PC-3 (cell line): ENCODE measurements at places on chromosomes 6 and 20. TPM values are rescaled to one million over a fixed set of nuclear protein-coding genes. Genes with fewer than 3 reads are reported as not detected.

DNA sequence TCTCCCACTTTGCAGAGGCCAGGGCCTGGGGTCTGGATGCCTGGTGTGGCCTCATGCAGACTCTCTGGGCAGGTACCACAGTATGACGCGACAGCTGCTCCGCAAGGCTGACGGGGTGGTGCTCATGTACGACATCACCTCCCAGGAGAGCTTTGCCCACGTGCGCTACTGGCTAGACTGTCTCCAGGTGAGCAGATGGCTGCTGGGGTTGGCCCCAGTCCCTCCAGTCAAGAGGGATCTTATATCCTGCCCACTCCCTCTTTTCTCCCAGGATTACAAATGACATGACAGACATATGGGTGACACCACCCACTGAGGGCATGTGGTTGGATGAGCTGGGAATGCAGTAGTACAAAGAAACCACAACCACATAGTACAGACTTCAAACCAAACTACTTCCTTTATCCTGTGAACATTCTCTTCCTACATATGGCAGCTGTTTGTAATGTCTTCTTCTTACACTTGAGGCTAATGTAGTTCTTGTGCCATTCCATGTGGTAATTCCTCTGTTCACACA lies 29.9 kb downstream of the RAB44 start:
- no peak overlapping the region for H3K4me3 ChIP-seq
- no peaks in the 10 kb centered on the region for H3K4me1 ChIP-seq
- no peak overlapping the region for H3K27ac ChIP-seq
- DNase-seq = peak; percentile 11

The MATN4 gene
- 0.33 TPM in 1 of 2 replicates, not detected in the other for total RNA-seq

- H3K27me3 ChIP-seq = no peaks in the 10 kb centered on the region
- peak; percentile 78 for DNase-seq
- no peak overlapping the region for H3K27ac ChIP-seq
Measured at GRCh38 chr6:50905297-50905696, 86.6 kb downstream of the TFAP2B start.

- H3K27ac ChIP-seq = no peak overlapping the region
- no peaks in the 10 kb centered on the region for H3K27me3 ChIP-seq
- H3K4me1 ChIP-seq = peaks cover 10% of the 10 kb centered on the region
- DNase-seq = no peak
- H3K4me3 ChIP-seq = no peak overlapping the region
Measured at GRCh38 chr6:13360671-13361540, 32.6 kb upstream of the TBC1D7 start.

The GNMT gene
- 0.47 and 1.2 TPM in 2 replicates for total RNA-seq

DNA sequence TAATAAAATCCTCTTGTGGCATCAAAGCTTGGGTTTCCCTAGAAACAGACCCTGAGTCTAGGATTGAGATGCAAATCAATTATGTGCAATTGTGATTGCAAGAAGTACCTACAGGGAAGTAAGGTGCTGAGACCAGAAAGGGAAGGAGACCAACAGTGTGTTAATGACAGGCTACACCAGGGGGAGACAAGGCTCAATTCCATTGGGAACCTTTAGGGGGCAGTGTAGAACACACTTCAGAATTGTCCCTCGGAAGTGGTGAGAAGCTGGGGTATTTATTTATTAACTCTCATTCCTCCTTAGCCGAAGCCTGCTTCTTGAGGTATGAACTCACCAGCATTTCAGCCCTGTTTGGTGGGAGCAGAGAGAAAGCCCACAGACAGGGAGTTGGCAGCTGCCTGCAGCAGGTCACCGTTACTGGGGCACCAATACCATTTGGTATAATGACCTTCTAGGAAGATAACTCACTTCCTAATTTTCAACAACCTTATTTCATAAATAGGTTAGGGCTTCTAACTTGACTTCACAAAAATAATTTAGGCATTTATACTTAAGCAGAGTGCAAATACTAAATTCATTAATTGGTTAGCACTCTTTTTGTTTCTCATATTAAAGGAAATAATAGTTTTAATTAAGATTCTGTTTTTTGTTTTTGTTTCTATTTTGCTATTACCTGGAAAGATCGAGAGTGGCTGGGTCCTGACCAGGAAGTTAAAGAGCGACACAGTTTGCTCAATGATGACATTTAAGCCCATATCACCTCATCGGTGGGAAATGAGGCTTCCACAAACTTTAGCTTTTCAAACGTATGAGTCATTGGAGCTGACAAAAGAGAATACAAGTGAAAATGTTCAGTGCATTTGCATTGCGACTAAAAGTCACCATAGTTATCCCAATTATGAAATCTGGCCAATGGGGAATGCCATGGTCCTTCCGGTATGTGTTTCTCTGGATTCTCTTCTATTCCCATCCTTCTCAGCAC lies 94.8 kb downstream of the BTBD3 start:
- H3K4me1 ChIP-seq = no peaks in the 10 kb centered on the region; the same call in 1 of the 2 replicates
- no peak overlapping the region for H3K4me3 ChIP-seq
- no peaks in the 10 kb centered on the region for H3K36me3 ChIP-seq
- peak; percentile 89 for DNase-seq
- peaks cover 12% of the 10 kb centered on the region; the same call in 1 of the 2 replicates for H3K27me3 ChIP-seq

DNA sequence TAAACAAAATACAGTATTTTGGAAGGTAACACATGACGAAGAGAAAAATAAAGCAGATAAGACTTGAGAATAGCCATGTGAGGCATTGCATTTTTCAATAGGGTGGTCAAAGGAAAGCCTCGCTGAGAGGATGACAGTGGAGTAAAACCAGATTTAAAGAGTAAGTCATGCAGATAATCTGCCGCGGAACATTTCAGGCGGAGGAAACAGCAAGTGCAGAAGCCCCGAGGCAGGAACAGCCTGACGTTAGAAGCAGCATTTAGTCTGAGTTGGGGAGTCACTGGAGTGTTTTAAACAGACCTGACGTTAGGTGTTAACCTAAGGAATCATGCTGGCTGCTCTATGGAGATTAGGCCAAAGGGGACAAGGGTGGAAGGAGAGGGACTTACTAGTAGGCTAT lies 65.0 kb upstream of the VSTM2L start:
- H3K4me1 ChIP-seq = 0 out of 2 replicates have a peak, but pooled peaks cover 8% of the 10 kb centered on the region
- H3K27me3 ChIP-seq = no peaks in the 10 kb centered on the region
- no peak overlapping the region for H3K4me3 ChIP-seq
- H3K36me3 ChIP-seq = peaks cover 13% of the 10 kb centered on the region; the same call in 1 of the 2 replicates
- DNase-seq = no peak

- DNase-seq = no peak
- no peaks in the 10 kb centered on the region for H3K4me1 ChIP-seq
- no peaks in the 10 kb centered on the region for H3K36me3 ChIP-seq
Measured at GRCh38 chr6:156461647-156462046, 315.5 kb upstream of the ARID1B start.

DNA sequence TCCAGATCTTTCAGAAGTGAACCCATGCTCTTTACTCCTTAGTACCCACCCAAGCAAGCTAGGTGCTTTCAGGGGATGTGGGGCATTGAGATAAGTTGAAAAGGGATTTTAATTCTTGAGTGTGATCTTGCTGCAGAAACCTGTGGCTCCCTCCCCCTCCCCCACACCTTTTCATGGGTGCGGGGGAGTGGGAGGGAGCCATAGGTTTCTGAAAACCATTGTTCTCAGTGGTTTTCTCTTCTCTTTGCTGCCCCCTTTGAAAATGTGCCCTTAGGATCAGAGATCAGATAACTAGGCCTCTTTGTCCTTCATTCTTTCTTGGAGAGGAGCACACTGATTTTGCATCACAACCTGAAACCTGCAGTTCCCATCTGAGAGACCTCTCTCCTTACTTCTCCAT lies 2.4 kb downstream of the PCSK2 start:
- no peaks in the 10 kb centered on the region for H3K36me3 ChIP-seq
- no peak overlapping the region for H3K4me3 ChIP-seq
- DNase-seq = no peak
- H3K4me1 ChIP-seq = no peaks in the 10 kb centered on the region
- H3K27me3 ChIP-seq = peaks cover 78% of the 10 kb centered on the region

The LST1 gene
- not detected in 2 replicates for total RNA-seq

DNA sequence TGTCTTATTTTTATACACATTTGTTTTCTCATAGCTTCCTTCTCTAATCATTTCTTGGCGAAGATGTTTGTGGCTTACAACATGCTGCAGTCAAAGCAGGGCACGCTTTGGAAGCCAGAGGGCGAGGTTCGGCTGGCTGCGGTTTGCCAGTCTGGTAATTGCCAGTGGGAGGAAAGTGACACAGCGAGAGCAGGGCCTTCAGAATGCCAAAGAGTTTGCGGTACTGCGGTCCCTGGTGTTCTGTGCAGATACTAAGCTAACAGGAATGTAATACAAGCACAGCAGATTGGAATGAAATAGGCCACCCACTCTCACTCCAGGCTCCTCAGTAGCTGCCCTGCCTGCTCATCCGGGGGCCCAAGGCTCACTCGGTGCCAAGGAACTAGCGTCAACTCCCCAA lies 58.7 kb upstream of the TGM3 start:
- no peak overlapping the region for H3K4me3 ChIP-seq
- peaks cover 25% of the 10 kb centered on the region for H3K27me3 ChIP-seq
- no peak overlapping the region for H3K27ac ChIP-seq
- peak; percentile 69 for DNase-seq
- no peaks in the 10 kb centered on the region for H3K4me1 ChIP-seq
- H3K36me3 ChIP-seq = no peaks in the 10 kb centered on the region

The FAM162B gene
- total RNA-seq = not detected in 2 replicates

DNA sequence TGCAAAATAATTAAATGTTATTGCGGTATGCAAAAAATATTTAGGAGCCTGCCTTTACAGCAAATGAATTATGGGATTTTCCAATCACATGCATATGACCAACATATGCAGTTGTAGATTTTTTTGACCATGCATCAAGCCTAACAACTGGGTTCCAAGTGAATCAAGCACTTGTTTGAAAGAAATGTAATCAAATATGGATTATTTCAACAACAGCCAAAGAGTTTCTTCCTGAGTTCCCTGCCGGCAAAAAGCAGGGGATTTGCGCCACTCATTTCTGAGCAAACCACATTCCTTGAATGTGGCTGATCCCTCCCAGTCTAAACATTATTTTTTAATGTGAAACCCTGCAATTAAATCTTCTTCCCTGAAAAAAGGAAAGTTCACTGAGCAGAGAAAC lies 100.1 kb upstream of the ADTRP start:
- no peak overlapping the region for H3K27ac ChIP-seq
- DNase-seq = no peak
- H3K36me3 ChIP-seq = no peaks in the 10 kb centered on the region
- H3K4me3 ChIP-seq = no peak overlapping the region
- no peaks in the 10 kb centered on the region for H3K4me1 ChIP-seq

DNA sequence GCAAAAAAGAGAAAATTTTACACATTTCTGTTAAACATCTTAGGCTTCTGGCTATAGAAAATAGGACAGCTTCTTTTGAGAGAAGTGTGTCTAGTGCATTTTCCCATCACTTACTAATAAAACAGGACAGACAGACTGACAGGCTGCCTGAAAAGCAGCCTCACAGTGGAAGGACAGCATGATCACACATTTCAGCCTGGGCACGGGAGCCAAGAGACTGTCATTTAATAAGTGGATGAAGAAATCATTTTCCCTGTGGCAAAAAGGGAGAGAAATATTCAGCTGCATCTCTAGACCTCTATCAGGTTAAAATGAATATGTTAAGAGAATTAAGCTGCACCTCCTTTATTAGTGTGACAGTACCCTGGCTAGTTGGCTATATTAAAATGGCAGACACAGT lies 960.5 kb downstream of the KIF16B start:
- H3K27ac ChIP-seq = no peak overlapping the region
- no peak for DNase-seq
- no peaks in the 10 kb centered on the region for H3K27me3 ChIP-seq
- H3K4me3 ChIP-seq = no peak overlapping the region
- H3K36me3 ChIP-seq = no peaks in the 10 kb centered on the region
- no peaks in the 10 kb centered on the region for H3K4me1 ChIP-seq

The HLA-G gene
- not detected in 2 replicates for total RNA-seq

The ENPP5 gene
- total RNA-seq = 0.04 TPM in 1 of 2 replicates, not detected in the other

The MACROD2 gene
- total RNA-seq = 3.1 and 11.5 TPM in 2 replicates

- DNase-seq = peak; percentile 43
- no peak overlapping the region for H3K27ac ChIP-seq
- H3K36me3 ChIP-seq = no peaks in the 10 kb centered on the region; the same call in 1 of the 2 replicates
- no peaks in the 10 kb centered on the region for H3K27me3 ChIP-seq
Measured at GRCh38 chr6:99434702-99435530, 9.8 kb upstream of the PNISR start.

The FANCE gene
- 13.8 and 18.6 TPM in 2 replicates for total RNA-seq

The DLK2 gene
- 1.4 and 4.4 TPM in 2 replicates for total RNA-seq

DNA sequence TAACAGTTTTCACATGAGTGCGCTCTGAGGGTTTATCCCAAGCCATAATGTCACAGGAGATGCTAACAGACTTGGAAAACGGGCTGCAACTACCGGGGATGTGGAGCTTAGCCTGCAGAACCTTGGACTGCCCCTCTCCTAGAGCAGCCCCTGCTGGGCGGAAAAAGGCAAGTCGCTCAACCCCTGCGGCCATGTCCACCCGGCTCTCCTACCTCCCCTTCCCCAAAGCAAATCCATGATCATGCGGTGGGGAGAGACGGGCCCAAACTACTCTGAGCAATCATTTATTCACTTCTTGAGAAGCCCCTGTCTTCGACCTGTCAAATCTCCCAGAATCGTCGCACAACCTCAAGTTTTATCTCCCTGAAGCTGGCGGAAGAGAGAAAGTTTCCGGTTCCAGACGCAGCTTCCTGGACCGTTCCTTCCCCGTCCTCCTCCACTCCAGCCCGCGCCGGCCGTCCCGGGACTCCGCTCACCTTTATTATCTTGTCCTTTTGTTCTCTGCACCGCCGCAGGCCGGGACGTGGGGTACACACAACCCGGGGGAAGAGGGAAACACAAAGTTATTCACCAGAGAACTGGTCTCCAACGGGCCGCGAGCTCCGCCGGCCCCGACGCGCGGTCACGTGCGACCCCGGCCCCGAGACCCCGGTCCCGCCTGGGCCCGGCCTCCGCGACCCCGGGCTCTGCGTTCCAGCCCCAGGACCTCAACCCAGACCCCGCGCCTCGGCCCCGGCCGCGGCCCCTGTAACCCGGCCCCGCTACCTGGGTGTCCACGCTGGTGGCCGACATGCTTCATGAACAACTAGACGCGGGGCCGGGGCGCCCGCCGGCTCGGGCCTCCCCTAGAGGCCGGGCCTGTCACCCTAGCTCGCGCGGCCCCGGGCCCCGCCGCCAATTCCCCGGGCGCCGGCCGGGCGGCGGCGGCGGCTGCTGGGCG lies 560 bp downstream of the YTHDF1 start:
- H3K4me3 ChIP-seq = peak overlapping the region; percentile 100
- H3K27ac ChIP-seq = peak overlapping the region; percentile 31
- H3K4me1 ChIP-seq = peaks cover 36% of the 10 kb centered on the region
- H3K27me3 ChIP-seq = no peaks in the 10 kb centered on the region
- H3K36me3 ChIP-seq = peaks cover 34% of the 10 kb centered on the region
- peak; percentile 53 for DNase-seq

DNA sequence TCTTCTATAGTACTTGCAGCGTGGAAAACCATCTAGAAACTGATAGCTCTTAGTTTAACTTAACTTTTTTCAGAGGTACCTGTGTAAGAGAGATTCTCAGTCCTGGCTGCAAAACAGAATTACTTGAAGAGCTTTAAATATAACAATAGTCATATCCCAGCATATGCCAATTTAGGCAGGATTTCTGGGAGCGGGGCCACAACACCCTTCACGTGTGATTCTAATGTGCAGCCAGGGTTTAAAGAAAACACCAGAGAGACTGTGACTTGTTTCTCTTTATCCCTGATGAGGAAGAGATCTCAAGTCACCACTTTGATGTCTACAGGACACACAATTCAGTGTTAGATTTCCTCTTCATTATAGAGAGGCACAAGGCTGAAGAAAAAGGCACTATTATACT lies 103.7 kb downstream of the PDSS2 start:
- no peaks in the 10 kb centered on the region for H3K27me3 ChIP-seq
- no peak overlapping the region for H3K27ac ChIP-seq
- no peaks in the 10 kb centered on the region for H3K36me3 ChIP-seq
- no peak for DNase-seq
